Stimulated activated CD4-positive, alpha-beta T cell treated with anti-CD3 and anti-CD28 coated beads, Interleukin-1b, Interleukin-23, amount 100 ng/mL, for 1 hour (primary cell): ENCODE measurements at places on chromosomes 4 and X.

DNA sequence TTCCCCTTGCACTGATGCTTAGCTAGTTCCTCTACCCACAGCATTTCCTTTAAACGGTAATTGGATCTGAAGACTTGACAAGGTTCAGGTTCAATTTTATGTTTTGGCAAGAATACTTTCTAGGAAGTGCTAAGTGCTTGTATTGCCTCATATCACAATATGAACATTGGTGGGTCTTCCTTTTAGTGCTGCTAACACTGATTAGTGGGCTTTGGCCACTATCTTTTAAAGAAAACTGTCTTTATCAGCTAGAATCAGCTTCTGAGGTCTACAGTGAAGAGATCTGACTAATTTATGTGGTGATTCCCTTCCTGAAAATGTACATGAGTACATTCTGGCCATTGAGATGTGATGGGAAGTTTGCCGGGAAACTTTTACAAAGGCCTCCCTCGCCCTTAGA is 316.7 kb upstream of the KLF3 start:
- no peak for DNase-seq

DNA sequence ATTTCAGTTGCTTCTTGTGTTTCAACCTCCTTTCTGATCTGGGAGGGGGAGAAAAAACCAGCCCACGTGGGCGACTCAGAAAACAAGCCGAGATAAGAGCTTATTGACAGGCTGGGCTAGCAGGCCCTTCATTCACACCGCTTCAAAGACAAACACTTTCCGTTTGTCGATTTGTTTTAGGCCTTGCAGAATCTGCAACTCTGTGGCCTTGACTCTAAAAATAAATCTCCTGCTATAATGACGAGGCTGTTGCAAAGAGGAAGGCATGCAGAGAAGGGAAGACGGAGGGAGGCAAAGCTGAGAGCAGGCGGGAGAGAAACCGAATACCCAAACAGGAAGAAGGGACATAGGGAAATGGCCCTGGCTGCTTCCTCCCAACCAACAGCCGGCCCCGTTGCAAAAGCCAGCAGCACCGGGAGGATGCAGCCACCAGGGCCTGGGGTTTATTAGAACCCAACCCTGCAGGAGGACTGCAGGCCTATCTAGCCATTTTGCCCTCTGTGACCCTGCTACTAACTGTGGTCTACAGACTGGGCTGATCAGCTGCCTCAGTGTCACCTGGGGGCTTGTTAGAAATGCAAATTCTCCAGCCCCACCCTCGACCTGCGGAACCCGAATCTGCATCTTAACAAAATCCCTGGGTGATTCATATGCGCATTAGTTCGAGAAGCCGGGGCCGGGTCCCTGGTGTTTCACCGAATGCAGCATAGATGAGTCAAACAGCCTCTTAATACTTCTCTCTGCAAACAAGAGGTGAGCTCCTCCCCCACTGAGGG is 325.5 kb downstream of the BCOR start:
- peak; percentile 25 for DNase-seq

DNA sequence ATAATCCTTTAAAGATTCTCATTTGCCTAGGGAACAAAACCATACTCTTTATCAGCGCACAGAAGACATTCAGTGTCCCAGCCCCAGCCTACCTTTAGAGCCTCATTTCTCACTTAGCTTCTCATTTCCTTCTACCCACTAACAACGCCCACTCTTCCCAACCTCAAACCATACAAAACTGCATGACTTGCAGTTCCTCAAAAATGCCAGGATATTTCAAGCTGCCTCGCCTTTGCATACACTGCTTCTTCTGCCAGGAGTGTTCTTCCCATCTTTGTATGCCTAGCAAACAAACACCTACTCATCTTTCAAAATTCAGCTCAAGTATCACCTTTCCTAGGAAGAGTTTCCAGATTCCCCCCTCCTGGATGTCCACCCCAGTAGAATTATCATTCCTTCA is 129.9 kb upstream of the ADGRL3 start:
- DNase-seq, result no peak

DNA sequence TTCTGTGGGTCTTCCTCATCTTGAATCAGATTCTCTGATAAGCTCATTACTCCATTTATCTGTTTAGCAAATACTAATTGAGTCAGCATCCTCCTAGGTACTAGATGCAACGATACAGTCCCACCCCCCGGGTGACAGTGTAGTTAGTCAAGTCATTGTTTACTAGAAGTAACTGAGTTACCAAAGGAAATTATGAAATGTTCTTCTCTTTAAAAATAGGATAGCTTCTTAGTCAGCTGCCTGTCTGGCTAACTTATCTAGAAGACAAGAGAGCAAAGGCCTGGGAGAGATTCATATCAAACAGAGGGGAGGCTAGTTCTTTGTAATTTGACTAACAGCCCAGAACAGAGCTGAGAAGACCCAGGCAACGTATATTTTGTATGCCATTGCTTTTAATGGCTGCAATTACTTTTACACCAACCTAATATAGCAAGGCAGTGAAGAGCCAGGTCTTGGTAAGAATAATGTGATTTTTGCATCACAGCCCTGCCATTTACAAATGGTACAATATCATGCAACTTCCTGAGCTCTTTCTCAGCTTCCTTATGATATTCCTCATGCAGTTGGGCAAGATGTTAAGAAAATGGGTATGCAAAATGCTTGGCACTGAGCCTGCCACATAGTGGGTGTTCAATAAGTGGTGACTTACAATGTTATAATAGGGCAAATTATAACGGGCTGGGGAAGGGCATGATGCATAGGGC is 149.9 kb downstream of the CHIC2 start:
- DNase-seq, result no peak

DNA sequence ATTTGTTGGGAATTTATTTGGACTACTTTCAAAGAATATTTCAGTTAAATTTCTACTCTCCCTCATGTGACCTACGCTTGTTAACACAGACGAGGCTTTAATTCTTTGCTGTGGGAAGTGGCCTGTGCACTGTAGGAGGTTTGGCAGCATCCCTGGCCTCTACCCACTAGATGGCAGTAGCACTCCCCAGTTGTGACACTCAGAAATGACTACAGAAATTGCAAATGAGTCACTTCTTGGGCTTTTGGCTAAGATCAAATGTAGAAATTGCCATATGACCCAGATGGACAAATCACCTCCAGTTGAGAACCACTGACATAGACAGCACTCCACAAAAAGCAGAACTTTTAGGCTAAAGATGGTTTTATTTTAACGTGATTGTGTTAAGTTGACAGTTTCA is 22.1 kb downstream of the PIR start:
- DNase-seq, result no peak

DNA sequence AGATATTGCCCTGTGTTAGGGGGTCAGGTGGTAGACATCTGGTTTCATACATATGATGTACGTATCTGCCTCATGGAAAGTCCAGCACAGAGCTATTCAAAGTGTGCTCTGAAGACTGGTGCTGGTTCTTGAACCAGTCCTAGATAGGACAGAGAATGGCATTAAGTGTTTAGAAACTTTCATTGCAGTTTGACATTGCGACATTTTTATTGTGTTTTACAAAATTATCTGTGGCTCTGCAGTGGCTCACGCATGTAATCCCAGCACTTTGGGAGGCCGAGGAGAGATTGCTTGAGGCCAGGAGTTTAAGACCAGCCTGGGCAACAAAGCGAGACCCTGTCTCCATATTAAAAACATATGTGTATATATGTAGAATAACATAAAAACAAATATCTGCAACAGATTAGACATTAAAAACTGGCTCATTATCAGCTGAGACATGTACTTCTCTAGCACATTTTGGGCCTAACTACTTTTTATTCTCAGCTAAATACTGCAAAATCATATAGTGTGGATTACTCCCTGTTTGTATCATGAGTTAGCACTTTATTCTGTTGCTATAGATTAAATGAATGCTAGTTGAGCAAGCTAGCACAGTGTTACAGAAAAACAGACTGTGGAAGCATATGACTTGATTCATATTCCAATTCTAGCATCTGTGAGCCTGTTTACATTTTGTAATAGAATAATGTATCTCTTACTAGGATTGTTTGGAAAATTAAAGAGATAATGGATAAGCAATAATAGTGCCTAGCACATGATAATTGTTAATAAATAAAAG is 57.1 kb downstream of the USP9X start:
- DNase-seq, result no peak

GRCh38 chr4:85929961-85930665 is 429.7 kb downstream of the MAPK10 start:
- no peak for DNase-seq

- DNase-seq, result no peak
Observed at GRCh38 chr4:19508442-19508841, 743.3 kb upstream of the SLIT2 start.

- DNase-seq, result no peak
Observed at GRCh38 chr4:137960371-137961050, 281.6 kb downstream of the SLC7A11 start.

DNA sequence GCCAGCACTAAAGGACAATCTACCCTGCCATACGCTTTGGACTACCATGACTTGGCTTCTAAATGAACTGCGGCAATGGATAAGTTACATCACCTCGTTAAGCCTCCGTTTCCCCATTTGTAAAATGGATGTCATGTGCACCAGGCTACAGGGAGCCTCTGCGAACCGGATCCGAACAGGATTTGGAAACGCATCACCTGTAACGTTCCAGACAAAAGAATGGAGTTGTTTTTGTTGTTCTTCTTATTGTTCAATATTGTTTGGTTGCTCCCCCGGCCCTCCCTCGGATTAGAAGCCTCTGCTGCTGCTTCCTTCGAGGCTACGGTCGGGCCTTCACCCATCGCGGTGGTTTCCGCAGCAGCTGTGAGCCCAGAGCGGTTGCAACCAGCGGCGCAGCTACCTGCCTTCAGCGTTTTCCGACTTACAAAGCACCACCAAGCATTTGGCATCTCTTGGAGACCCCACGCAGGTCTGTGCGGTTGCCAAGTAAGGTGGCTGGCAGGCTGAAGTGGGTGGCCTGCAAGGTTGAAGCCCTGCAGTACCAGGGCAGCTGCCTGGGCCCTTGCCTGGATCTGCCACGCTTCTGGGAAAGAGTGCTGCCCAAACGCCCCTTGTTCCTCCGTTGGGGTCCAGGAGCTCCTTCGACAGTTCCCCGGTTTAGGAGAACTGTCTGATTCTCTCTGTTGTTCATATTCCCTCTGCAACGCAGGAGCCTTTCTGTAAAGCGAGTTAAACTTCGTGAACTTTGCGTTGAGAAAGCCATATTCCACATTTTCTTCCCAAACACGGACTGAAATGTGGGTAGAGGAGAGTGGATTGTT is 7.1 kb downstream of the NKX3-2 start:
- DNase-seq, result no peak

GRCh38 chr4:157575339-157575738 is 354.8 kb downstream of the GRIA2 start:
- DNase-seq, result no peak

- DNase-seq, result no peak
Observed at GRCh38 chr4:70654605-70655011, 11.7 kb downstream of the JCHAIN start.

GRCh38 chr4:5821665-5822358 is 71.1 kb downstream of the CRMP1 start:
- DNase-seq, result no peak

GRCh38 chrX:34299451-34299967 is 167.4 kb upstream of the FAM47A start:
- DNase-seq, result no peak

- DNase-seq, result no peak
Observed at GRCh38 chrX:143461606-143462005, 55.7 kb downstream of the SPANXN3 start.

DNA sequence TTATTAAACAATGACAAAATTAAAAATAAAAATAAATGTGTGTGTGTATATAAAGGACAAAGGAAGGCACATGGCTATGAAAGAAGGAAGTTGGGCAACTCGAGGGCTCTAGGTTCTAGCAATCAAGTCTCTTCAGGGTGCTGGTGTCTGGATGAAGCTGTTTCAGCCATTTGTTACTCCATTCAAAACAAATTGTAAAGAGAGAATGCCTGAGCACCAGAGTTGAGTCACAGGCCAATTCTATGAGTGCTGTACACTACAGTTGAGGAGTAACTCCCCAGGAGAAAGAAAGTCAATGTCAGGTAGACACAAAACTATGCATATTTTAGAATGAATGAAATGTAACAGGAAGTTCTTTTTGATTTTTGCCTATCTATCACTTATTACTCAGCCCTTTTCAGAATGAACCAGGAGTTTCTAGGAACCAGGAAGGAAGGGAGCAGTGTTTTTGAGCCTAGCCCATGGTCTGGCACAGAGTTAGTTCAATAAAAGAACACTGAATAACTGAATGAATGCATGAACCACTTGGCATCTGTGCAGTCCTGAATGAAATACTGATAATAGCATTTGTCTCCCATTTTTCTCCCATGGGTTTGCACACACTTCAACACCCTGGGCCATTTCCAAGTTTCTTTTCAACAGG is 151.7 kb upstream of the CPEB2 start:
- DNase-seq, result no peak

GRCh38 chr4:87150498-87151261 is 69.7 kb downstream of the KLHL8 start:
- DNase-seq, result peak; percentile 5

GRCh38 chrX:110420771-110421499 is 62.3 kb downstream of the RTL9 start:
- no peak for DNase-seq

DNA sequence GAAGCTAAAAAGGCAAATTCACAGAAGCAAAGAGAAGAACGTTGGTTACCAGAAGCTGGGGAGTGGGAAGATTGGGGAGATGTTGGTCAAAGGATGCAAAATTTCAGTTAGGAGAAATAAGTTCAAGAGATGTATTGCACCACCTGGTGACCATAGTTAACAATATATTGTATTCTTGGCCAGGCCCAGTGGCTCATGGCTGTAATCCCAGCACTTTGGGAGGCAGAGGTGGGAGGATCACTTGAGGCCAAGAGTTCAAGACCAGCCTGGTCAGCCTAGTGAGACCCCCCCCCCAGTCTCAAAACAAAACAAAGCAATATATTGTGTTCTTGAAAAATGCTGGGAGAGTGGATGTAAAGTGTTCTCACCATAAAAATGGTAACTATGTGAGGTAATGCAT is 67.9 kb downstream of the TAB3 start:
- DNase-seq, result no peak

DNA sequence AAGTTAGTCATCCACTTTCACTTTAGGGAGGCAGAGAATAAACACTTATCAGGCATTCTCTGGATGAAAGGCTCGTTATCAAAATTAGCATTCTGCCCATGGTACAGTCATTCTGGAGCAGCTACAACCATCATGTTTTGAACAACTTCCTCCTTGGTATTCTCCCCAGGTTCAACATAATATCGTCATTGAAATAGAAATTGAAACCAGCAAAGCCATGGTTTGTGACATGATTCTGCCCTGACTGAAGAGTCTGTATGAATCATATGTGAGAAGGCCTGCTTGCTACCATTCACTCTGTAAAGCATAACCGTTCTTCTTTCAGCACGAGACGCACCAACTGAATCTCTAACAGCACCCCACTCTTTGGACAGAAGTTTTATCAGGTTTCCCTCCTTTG is 127.5 kb upstream of the RADX start:
- DNase-seq, result no peak

- no peak for DNase-seq
Observed at GRCh38 chr4:116275006-116275405, 810.4 kb downstream of the TRAM1L1 start.

- DNase-seq, result no peak
Observed at GRCh38 chr4:184420881-184421416, 53.4 kb downstream of the IRF2 start.

- no peak for DNase-seq
Observed at GRCh38 chr4:2827874-2828751, 15.5 kb upstream of the ADD1 start.
